ENCODE measurements at places on chromosomes 7 and 10.

DNA sequence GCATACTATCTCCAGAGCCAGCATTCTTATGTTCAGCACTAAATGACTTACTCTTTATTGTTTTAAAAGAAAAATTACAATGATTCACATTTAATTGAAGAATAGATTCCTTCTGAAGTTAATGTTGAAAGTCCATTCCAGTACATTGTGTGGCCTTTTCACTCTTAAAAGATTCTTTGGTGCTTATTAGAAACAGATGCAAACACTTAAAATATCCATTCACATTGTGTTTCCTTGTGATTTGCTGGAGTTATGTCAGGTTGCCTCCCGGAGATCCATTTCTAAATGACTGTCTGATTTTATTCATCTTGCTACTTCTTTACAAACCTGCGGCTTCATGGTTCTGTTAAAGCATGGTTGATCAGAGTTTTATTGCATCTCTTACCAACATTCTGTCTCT is 152.8 kb downstream of the FOXP2 start:
- DNase-seq = no peak

DNA sequence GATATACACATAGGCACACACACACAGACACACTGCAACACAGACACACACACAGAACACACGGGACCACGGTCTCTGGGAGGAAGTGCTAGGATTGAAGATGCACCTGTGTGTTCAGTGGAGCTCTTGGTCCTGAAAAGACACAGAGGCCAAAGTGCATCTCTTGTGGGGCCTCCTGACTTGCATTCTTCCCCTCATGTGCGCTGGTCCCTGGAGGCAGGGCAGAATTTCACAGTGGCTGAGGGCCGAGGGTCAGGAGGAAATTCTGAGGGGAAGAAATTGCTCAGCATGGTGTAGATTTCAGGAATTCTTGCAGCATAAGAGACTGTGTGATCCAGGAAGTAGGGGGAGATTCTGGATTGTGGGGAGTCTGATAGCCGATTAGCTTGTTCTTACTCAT is 35.9 kb downstream of the WDFY4 start:
- no peak for DNase-seq

DNA sequence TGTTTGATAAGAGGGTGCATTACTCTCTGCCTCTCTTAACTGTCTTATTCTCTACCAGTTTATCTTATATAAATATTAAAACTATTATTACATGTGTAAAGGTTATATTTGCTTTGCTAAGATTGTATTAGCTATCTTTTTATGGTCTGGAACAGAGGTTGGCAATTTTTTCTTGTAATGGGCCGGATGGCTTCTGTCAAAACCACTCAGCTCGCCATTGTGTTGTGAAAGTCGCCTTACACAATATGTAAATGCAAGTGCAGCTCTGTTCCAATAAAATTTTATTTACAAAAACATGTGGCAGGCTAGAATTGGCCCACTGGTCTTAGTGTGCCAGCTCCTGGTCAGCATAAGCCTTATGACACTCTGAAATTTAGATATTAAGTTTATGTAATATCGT is 185.8 kb downstream of the SDK1 start:
- DNase-seq = no peak

GRCh38 chr7:750111-750905 is 23.2 kb upstream of the PRKAR1B start:
- no peak for DNase-seq

- no peak for DNase-seq
Measured at GRCh38 chr10:91378061-91378460, 32.1 kb upstream of the HECTD2 start.

DNA sequence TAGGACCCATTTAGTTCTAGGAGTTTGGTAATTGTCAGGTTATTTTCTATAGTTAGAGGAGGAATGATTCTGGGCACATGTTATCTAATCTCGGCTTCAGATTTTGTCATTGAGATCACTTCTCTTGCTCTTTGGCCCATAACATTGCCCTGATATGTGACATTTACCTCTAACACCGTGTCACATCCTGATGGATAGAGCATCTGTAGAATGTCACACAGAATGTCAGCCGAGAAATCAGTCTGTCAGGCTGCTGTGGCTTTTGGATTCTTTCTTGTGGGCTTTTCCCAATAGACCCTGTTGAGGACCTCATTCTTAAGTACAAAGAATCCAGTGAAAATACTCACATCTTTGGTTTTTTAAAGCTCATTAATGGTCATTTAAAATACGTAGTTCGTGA is 142.4 kb downstream of the LRRC4 start:
- DNase-seq = no peak

DNA sequence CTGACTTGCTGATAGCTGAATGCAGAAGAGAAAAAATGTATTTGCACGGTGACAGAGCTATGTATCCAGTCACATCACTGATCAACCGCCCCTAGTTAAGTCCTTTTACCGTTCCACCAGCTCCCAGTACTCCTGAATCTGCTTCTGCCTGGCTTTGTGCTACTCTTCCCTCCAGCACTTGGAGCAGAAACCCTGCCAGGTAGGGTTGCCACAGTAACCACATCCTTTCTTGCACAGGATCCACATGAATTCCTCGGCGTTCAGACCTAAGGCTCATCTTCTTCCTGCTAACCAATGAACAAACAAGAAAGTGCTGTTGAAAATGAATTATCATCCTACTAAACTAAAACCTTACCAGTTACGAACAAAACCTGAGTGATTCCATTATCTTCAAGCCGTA is 52.0 kb upstream of the KCTD7 start:
- no peak for DNase-seq

GRCh38 chr10:119078422-119079179 is 2.0 kb downstream of the EIF3A start:
- DNase-seq = no peak

DNA sequence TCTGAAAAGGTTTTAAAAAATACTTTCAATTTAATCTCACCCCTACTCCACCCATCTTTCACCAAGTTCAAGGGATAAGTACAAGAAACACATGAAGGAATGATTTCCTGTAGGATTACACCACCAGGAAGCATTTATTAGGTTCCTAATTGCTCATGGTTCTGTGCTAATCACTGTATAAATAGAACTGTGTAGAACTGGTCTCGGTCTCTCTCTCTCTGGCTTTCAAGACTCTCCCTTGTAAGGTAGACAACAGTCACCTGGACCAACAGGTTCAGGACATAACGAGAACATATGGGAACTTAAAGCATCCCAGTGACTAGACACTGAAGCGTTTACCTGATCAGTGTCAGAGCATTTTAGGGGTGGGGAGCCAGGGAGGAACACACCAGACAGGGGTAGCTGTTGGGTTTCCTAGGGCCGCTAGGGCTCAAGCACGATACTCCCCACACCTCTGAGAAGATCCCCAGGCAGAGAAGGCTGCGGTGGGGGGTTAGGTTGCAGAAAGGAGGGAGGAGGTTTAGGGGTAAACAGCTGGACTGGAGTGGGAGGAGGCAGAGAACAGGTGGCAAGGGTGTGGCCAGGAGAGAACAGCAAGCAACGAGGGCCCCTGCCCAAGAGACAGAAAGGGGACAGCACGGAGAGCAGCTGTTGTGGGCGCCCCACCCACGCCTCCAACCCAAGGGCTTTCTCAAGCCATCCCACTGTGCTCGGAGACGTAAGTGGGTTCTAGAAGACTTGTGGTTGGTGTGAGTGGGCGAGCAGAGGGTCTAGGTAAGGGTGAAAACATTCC is 52.5 kb upstream of the USP6NL start:
- no peak for DNase-seq

- DNase-seq = no peak
Measured at GRCh38 chr7:96481796-96482195, 159.9 kb upstream of the SLC25A13 start.

- DNase-seq = no peak
Measured at GRCh38 chr10:71939861-71940474, 24.2 kb upstream of the CHST3 start.

- no peak for DNase-seq
Measured at GRCh38 chr10:70830164-70830563, 14.4 kb downstream of the SGPL1 start.

DNA sequence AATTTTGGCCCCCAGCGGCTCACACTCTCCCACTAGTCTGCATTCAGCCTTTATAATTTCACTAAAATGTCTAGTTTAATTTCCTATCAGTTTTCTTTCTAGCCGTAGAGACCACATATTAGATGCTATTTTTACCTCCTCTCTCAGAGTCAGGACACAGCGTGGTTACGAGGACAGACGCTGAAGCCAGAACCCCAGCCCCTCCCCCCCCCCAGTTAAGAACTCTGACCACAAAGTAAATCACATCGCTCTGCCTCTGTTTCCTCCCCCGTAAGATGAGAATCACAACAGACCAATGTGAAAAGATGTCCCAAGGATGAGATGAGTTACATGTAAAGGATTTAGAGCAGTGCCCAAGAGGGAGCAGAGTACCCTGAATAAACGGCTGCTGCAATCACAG is 11.1 kb upstream of the TARP start:
- no peak for DNase-seq

DNA sequence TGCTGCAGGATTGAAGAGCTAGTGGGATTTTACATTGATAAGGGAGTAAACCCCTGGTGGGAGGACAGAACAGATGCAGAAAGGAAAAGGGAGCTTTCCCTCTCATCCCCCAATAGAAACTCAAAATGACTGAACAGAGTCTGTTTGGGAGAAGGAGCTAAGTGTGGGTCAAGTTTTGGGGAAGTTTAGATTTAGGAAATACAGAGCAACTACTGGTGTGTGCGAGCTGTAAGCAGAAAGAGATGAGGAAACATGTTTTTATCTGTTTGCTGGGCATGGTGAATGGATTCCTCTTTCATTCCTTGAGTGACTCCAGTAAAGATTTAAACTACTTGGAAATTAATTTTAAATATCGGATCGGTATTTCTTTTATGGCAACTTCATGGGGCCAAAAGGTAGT is 132.7 kb downstream of the AOAH start:
- DNase-seq = no peak

DNA sequence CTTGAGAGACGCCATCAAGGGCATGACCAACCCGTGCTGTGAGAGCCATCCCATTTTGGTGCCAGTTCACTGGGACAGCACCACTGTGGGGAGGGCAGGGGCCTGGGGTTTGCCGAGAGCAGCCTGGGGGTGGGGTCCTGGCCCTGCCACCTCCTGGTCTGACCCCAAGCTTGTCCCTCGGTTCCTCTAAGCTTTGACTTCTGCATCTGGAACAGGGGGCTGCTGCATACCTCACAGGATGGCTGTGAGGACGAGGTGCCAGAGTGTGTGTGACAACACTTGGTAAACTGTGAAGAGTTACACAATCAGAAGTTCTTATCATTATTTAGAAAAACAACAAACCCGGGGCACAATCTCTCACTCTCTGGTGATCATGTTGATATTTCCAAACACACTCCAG is 89.9 kb downstream of the CRTAC1 start:
- DNase-seq = no peak

DNA sequence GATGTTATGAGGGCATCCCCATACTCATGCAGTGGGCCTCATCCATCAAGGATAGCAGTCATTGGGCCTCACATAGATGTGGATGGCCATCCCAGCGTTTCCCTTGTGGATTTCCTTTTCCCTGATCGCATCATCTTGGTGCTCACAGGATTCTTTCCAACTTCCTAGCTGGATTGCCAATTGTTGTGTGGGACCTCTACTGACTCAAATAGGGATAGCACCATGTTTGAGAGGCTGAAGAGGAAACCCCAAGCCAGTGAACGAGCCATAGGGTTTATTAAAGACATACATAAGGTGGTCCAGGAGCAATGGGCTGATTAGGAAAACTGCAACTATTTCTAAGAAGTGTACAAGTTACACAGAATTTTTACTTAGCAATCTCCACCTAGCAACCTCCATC is 21.8 kb downstream of the ASZ1 start:
- DNase-seq = no peak

GRCh38 chr7:729140-730000 is 2.3 kb upstream of the PRKAR1B start:
- DNase-seq = no peak

- no peak for DNase-seq
Measured at GRCh38 chr7:25600262-25600920, 372.1 kb upstream of the NPVF start.

- DNase-seq = no peak
Measured at GRCh38 chr7:50276483-50276882, 28.0 kb upstream of the IKZF1 start.

Data from NCI-H146 (cell line).